NCI-H1417 (cell line): ENCODE measurements at places on chromosomes 6 and 20.

DNA sequence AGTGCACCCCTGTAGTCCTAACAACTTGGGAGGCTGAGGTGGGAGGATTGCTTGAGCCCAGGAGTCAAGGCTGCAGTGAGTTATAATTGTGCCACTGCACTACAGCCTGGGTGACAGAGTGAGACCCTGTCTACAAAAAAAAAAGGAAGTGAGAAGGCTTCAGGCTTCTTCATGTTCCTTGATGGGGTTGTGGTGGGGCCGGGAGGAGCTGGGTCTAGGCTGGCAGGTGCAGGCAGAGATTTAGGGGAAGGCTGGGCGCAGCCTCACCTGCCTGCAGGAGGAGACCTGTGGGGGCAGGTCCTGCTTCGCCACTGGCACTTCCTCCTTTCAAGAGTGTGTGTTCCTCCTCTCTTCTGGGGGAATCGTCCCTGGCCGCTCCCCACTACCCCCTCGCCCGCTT, 63.9 kb downstream of the CHMP4B start:
- no peak for DNase-seq

- DNase-seq, result no peak
Observed at GRCh38 chr20:61244213-61244612, 7.8 kb upstream of the CDH4 start.

DNA sequence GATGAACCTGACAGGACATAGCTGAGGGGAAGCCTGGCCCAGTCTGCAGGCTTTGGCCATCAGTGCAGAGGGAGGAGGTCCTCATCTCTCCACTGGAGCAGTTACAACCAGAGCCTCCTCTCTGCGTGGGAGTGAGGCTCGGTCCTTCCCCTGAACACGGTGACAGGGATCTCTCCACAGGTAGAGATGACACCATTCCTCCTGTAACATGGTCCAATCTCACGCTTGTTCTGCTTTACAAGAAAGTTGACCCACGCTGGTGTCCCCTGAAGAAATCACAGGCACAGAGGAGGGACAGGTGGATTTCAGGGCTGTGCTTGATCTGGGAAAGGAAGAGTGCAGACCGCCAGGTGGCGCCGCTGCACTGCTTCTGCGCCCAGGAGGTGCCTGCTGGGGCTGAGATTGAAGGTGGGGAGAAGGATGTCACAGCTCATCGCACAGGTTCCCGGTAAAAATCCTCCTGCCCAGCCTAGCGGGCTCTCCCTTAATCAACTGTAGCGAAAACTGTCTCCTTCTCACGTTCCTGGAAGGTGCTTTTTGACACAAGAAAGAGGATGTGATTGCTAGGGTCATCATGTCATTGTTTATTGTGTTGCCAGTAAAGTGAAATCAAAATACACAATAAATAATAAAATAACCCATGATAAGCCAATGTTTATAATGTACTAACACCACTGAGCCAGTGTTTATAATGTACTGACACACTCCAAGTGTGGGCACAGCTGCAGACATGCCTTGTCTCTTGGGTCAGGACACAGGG, 20.4 kb downstream of the HLA-G start:
- peak; percentile 64 for DNase-seq

GRCh38 chr6:152642578-152643375, 5.6 kb upstream of the SYNE1 start:
- no peak for DNase-seq

GRCh38 chr20:61230166-61230565, 21.9 kb upstream of the CDH4 start:
- no peak for DNase-seq

DNA sequence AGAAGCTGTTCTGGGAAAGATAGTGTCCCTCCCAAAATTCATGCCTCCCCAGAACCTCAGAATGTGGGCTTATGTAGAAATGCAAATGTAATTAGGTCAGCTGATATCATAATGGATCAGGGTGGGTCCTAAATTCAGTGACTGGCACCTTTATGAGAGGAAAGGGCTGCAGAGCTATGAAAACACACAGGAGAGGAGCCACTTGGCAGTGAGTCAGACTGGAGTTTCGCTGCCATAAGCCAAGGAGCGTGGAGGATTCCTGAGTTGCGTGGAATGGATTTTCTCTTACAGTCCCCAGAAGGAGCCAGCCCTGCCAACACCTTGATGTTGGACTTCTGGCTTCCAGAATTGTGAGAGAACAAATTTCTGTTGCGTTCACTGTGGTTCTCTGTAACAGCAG, 249.8 kb upstream of the PMEPA1 start:
- no peak for DNase-seq

- DNase-seq, result no peak
Observed at GRCh38 chr6:125787791-125788190, 3.0 kb upstream of the NCOA7 start.

GRCh38 chr20:17573463-17573862, 3.6 kb downstream of the DSTN start:
- no peak for DNase-seq

GRCh38 chr20:31605902-31606803, 1.1 kb downstream of the ID1 start:
- DNase-seq, result peak; percentile 74

GRCh38 chr6:158815907-158816306, 3.3 kb downstream of the EZR start:
- DNase-seq, result no peak

DNA sequence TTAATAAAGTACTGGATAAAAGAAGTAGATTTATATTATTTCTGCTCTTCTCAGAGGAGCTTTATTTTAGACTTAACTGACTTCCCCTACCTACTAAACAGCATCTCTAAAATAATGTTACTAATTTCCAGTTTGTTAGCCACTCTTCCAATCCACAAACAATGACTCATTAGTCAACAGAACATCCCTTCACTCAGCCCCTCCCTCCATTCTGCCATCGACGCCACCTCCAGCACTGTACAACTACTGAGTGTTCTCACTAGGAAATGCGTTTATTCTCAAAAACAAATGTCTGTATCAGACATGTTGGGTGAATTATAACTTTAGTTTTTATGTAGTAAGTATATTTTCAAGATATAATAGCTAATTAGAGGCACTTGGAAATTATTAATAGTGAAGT, 427.0 kb downstream of the EYS start:
- DNase-seq, result no peak

- DNase-seq, result no peak
Observed at GRCh38 chr6:51963980-51964379, 123.4 kb downstream of the PKHD1 start.

DNA sequence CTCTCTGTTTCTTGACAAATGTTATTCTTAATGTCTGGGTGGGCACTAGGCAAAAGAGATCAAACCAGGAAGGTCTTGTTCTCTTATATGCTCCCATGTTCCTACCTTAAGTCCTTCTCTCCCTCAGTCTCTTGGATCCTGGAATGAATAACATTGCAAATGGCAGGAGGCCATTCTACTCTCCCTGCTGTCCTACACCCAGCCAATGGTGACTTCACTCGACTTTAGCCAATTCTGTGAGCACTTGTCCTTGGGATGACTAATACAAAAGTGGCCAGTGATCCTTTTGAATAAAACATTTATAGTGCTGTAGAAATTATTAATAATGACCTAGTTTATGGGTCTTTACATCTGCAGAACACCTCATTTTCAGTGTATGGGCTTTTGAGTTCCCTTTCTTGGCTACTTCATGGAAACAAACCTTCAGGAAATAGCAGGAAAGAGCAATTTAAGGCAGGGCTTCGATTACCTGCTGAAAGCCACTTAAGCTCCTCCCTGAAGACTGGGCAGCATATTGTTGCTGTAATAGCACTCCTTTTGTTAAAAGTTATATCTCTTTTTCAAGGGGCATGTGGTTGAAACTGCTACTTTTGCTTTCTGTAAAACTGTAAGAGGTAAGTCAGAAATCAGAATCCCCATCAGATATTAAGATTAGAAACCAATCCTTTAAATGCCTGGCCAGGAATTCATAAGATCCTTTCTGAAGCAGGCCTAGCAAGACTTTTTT, 10.5 kb downstream of the OTOR start:
- no peak for DNase-seq

GRCh38 chr6:2760882-2761842, 4.0 kb upstream of the WRNIP1 start:
- DNase-seq, result no peak

- no peak for DNase-seq
Observed at GRCh38 chr6:75084018-75084417, 121.8 kb downstream of the COL12A1 start.

- no peak for DNase-seq
Observed at GRCh38 chr6:109759098-109759955, 68.2 kb downstream of the FIG4 start.

GRCh38 chr6:31358302-31358701, 1.3 kb upstream of the HLA-B start:
- no peak for DNase-seq

- no peak for DNase-seq
Observed at GRCh38 chr6:3911614-3912336, 62.6 kb downstream of the FAM50B start.

DNA sequence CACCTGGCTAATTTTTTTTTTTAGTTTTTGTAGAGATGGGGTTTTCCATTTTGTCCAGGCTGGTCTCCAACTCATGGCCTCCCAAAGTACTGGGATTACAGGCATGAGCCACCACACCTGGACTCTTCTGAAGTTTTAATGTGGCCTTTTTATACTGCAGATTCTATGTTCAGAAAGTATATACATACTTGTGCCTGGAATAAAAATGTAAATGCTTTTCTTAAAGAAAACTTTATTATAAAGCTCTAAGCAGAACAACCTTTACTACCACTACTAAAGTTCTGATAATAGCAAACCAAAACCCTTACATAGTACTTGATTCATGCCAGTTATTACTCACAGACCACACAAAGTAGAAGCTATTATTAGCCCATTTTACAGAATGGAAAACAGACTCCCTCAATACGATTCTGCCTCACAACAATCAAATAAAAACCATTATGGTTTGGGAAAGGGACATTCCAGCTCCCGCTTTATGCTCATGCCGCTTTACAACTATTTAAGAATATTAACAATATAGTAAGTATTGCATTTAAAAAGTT, 5.3 kb downstream of the PHIP start:
- DNase-seq, result no peak

DNA sequence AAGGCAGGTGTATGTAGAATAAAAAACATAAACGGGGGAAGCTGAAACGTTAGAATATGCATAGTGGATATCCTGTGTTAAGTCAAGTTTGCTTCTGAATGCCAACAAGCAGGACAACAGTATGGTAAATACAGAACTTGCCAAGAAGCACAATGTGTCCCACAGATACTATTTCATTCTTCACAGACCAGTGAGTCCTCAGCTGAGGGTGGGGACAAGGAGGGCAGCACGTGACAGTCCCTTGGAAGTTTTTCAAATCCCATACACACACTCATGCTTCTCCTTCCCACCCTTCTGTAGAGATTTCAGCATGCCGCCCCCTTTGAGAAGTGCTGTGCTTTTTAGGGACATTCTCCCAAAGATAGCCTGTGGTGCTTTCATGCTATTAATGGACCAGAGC, 268.5 kb upstream of the ECI2 start:
- DNase-seq, result no peak

- no peak for DNase-seq
Observed at GRCh38 chr20:20839771-20840170, 127.3 kb upstream of the RALGAPA2 start.
